ENCODE measurements at places on chromosomes 5 and 9.

- DNase-seq: no peak
Observed at GRCh38 chr9:101691657-101692056, 46.8 kb downstream of the GRIN3A start.

- no peak for DNase-seq
Observed at GRCh38 chr9:129121483-129121882, 10.3 kb downstream of the PTPA start.

- DNase-seq: no peak
Observed at GRCh38 chr5:131297886-131298285, 34.0 kb downstream of the CDC42SE2 start.

DNA sequence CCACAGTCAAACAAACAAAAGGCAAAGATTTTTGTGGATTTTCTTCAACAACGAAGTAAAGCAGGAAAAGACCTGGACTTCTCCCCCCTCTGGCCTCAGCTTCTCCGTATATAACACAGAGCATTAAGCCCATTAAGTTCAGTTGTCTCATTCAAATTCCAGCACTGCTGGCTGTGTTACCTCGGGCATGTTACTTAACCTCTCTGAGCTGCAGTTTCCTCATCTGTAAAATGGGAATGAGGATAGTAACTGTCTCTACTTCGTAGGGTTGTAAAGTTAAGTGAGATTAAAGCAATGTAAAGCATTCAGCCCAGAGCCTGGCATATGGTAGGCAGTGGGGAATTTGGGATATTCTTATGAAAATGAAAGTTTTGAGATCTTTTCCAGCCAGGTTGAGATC lies 92.7 kb upstream of the SMIM23 start:
- DNase-seq: no peak

DNA sequence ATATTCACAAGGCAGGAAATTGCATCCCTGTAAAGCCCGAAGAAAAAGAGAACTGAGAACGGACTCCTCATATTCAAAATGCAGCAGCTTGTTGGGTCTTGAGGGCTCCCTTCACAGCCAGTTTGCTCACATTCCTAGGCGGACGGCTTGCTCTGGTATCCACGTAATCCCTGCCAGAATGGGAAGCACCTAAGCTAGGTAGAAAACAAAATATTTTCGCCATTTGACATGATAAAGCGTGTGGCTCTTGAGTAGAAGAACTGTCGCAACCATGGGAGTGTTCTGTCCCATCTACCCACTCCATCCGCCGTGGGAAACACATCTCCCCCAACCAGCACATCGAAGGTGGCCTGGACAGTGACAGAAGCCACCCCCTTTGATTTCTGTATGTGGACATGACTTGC lies 183.1 kb downstream of the GAS1 start:
- DNase-seq: no peak

DNA sequence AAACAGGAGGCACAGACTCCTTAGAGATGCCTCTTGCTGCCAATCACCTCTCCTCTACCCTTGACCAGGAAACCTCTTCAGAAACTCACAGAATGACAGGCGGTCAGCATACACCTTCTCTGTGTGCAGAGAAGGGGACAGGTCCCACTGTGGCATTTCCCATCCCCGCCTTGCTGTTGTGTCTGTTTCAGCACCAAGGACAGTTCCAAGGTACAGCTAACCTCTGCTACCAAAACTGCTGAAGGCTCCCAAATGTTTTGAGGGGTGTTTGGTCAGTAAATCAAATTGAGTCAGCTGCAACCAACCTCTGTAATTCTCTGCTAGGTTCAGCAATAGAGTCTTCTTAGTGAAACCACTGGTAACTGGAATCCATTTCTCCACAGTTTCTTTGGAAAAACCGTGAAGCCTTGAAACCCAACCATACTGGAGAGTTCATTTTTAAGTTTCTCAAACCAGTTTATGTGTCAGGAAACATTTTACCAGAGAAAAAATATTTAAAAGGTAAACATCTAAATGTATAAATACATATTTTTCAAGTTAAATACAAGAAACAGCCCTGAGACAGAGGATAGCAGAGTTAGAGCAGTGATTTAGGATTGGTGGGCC lies 122.0 kb downstream of the DRD1 start:
- DNase-seq: no peak

DNA sequence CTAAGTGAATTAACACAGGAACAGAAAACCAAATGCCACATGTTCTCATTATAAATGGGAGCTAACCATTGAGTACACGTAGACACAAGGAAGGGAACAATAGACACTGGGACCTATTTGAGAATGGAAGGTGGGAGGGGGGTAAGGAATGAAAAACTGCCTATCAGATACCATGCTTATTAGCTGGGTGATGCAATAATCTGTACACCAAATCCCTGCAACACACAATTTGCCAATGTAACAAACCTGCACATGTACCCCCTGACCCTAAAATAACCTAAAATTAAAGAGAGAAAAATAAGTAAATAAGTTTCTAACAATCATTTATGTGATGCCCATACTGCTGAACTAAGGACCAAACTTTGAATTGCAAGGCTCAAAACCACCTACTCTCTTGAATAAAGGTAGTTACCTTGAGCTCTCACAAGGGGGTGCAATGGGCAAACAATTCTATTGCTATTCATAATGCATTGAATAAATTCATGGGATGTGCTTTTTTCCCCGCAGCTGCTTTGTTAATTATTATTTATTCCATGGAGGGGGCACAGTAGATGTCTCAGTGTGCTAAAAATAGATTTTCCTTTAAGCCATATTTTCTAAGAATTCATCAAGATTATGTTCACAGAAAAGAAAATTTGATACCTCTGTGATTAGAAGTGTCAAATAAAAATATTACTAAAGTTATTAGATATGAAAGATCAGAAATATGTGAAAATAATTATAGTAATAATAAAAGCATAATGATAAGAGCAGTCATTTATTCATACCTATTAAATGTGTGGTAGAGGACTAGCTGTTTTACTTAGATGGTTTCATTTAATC lies 76.2 kb upstream of the PTPN3 start:
- DNase-seq: peak; percentile 23

DNA sequence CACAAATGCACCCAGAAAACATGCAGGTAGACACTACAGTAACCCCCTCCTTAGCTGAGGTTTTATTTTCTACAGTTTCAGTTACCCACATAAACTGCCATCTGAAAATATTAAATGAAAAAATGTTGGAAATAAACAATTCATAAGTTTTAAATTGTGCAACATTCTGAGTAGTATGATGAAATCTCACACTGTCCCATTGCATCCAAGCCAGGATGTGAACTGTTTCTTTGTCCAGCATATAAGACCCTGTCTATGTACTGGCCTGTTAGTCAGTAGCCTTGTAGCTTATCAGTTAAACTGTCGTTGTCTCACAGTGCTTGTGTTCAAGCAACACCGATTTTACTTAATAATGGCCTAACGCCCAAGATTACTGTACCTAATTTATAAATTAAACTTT lies 630.5 kb downstream of the ANXA1 start:
- DNase-seq: no peak

DNA sequence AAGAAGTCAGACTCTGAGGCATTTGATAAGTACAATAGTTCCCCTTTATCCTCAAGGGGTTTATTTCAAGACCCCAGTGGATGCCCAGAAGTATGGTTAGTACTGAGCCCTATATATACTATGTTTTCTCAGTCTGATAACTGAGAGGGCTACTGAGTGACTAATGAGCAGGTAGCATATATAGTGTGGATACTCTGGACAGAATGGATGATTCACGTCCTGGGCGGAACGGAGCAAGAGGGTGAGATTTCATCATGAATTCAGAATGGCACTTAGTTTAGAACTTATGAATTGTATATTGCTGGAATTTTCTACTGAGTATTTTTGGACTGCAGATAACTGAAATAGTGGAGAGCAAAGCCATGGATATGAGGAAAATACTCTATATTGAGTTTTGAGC lies 457.6 kb downstream of the PLK2 start:
- DNase-seq: no peak

GRCh38 chr9:37002413-37003217 lies 31.5 kb downstream of the PAX5 start:
- DNase-seq: no peak

GRCh38 chr5:86997516-86997915 lies 270.2 kb upstream of the RASA1 start:
- no peak for DNase-seq

GRCh38 chr9:133424187-133424586 lies 2.0 kb downstream of the ADAMTS13 start:
- no peak for DNase-seq

DNA sequence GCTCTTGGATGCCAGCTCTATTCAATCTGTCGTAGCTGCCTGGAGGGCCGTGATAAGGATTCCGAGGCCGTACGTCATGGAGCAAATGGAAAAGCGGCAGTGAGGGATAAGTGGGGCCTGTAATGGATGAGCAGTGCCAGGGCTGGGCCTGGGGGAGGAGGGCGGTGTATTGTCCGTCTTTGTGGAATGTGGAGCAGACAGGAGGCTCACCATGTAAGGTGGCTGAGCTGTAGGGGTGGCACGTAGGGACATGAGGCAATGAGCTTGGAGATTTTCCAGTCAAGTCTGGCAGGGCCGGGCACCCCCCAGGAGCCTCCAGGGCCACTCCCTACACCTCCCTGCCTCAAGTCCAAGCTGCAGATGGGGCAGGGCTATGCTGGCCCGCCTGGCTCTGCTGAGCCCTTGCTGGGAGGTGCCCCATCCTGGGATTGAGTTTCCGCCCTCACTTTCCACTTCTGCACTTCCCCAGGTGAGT lies 29.2 kb downstream of the NCS1 start:
- DNase-seq: no peak

GRCh38 chr5:137147346-137147745 lies 351.8 kb downstream of the SPOCK1 start:
- no peak for DNase-seq

DNA sequence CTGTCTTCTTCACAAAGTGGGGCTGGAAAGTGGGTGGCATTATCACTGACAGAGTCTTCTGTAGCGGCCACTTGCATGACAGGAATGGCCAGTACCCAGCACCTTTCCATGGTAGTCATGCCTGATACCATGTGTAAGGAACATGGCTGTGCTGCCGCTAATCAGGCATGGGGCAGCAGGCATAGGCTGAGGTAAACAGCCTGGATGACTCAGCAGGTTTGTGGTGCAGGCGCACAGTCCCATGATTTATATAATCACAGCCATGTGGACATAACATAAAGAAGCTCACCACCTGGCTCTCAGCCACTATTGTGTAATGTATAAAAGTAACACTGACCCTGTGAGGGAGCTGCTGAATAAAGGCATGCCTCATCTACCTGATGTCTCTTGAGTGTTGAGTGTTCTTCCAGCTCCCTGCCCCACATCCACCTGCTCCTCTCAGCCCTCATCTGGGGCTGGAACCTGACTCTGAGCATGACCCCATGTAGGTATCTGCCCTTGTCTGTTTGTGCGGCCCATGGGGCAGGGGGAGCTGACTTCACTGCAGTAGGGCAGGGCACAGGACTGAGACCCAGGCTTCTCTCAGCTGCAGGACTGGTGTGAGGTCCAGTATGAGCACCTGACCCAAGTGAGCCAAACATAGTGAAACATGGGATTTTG lies 13.2 kb upstream of the ICE1 start:
- DNase-seq: no peak

- no peak for DNase-seq
Observed at GRCh38 chr9:136881691-136882108, 4.6 kb upstream of the TRAF2 start.

- no peak for DNase-seq
Observed at GRCh38 chr9:119793218-119793617, 424.0 kb upstream of the BRINP1 start.

- no peak for DNase-seq
Observed at GRCh38 chr9:111190347-111190746, 139.7 kb downstream of the OR2K2 start.

GRCh38 chr5:32420506-32420905 lies 24.0 kb downstream of the ZFR start:
- peak; percentile 10 for DNase-seq

- DNase-seq: no peak
Observed at GRCh38 chr5:170570476-170570875, 66.7 kb downstream of the KCNIP1 start.

DNA sequence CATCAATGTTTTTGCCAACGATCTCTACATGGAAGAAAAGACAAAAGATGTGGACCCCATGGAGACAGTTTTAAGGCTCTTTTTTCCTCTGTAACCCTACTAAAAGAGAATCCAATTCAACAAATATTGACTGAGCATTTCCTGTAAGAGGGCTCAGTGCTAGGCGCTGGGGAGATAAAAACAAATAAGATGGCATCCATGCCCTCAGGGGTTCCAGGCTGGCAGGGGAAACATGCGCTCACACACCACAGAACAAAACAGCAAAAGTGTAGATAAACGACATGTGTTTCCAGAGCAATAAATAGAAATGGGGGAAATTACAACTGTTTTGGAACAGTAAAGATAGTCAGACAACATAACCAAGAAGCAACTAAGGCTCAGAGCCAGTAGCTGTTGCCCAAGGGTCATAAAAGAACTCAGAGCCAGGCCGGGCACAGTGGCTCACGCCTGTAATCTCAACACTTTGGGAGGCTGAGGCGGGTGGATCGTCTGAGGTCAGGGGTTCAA lies 25.2 kb downstream of the ZNF608 start:
- DNase-seq: no peak

- no peak for DNase-seq
Observed at GRCh38 chr5:163731256-163731655, 225.8 kb downstream of the MAT2B start.

- DNase-seq: no peak
Observed at GRCh38 chr9:28127101-28127500, 553.8 kb upstream of the C9orf72 start.

- DNase-seq: no peak
Observed at GRCh38 chr5:3593771-3594509, 1.7 kb upstream of the IRX1 start.

GRCh38 chr5:386432-387341 lies 56.3 kb upstream of the EXOC3 start:
- no peak for DNase-seq

DNA sequence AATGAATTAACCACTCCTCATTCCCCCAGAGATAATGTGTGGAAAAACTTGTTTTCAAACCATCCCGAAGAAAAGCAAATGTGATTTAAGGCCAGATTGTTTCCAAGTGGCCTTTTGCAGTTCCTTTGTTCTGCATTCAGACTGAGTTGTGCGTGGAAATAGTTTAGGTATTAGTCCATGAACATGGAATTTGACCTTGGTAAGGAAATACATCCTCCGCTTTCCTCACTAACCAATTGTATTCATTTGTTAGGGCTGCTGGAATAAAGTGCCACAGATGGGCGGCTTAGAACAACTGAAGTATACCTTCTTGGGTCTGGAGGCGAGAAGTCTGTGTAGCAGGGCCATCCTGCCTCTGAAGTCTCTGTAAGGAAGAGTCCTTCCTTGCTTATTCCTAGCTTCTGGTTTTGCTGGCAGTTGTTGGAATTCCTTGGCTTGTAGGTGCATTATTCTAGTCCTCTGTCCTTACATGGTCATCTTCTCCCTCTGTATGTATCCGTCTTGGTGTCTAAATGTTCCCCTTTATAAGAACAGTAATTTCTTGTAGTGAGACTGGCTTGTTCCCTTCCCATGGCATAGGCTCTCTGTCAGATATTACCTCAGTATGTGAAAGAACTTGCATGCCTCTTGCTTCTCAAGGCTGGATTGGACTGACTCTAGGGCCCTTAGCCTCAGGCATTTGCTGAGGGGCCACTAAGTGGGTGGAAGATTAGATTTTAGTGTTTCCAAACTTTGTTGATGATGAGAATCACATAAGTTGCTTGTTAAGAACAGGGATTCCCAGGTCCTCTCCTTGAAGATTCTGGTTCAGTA lies 53.9 kb downstream of the RAI14 start:
- DNase-seq: peak; percentile 50

GRCh38 chr9:108377382-108377781 lies 478.4 kb downstream of the ACTL7B start:
- no peak for DNase-seq

Data from amniotic stem cell (primary cell).